ENCODE measurements at places on chromosomes 2 and 18.

DNA sequence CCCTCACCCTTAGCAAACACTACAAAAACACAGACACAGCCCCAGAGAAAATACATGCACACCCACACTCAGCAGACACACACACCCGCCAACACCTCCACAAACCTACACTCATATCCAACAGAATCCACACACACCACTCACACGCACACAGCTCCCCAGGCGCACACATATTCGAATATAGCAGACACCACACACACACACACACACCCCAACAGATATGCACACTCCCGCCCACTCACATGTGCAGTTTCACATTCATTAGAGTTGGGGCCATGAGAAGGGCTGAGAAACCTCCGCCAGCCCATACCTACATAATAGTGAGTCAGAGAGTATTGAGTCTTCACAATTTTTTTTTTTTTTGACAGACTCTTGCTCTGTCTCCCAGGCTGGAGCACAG lies 29.4 kb upstream of the NOTO start:
- DNase-seq: no peak

- no peak for DNase-seq
Observed at GRCh38 chr2:177347570-177347969, 45.0 kb upstream of the AGPS start.

DNA sequence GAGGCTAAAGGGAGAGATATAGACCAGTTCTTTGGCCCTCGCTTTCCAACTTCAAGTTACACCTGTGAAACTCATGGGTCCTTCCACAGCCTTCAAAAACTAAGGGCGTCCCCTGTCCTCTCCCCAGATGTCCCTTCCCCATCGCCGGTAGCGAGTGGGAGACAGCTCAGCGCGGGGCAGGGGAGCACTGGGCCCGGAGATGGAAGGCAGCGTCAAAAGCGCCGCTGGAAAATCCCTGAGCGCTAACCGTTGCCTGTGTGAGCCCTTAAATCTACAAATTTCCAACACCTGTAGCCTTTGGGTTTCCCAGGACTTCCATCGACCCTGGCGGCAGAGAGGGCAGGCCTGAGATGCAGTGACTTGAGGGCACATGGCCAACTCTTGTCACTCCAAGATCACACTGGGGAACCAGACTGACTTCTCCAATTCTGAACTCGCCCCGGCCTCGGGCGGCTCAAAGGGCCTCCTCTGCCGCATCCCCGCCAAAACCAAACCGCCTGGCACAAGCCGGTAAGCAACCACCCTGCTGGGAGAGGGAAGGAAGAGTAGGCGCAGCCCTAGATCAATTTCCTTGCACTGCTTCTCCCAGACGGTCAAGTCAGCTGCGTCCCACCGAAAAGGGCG lies 879 bp upstream of the EPAS1 start:
- DNase-seq: no peak

DNA sequence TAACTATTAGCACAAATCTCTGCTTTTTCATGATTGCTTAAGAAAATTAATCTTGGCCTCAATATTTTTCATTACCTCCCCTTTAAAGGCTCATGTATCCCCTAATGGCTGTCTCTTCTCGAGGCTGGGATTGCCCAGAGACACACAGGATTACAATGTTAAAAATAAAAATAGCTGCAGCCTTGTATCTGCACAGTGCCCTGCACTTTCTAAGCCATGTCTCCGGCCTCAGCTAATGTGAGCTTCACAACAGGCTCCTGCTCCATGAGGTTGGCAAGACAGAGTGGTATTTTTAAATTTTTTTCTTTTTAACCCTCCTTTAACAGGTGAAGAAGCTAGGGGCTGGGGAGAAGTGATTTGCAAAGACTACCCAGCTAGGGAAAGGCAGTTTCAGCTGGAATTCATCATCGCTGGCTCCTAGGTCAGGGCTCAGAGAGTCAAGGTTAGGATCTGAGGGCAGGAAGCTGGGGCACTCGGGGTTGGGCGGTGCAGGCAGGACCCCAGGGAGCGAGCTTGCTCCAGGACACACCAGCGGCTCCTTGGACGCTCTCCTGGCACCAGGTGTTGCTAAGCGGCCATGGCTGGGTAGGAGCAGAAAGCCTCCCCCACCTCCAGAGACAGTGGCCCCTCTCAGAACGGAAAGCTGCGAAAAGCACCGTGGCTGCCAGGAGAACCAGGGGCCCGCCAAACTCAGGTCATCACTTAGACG lies 135.6 kb downstream of the SMAD2 start:
- no peak for DNase-seq

GRCh38 chr2:132652474-132652873 lies 17.5 kb downstream of the LYPD1 start:
- DNase-seq: no peak

DNA sequence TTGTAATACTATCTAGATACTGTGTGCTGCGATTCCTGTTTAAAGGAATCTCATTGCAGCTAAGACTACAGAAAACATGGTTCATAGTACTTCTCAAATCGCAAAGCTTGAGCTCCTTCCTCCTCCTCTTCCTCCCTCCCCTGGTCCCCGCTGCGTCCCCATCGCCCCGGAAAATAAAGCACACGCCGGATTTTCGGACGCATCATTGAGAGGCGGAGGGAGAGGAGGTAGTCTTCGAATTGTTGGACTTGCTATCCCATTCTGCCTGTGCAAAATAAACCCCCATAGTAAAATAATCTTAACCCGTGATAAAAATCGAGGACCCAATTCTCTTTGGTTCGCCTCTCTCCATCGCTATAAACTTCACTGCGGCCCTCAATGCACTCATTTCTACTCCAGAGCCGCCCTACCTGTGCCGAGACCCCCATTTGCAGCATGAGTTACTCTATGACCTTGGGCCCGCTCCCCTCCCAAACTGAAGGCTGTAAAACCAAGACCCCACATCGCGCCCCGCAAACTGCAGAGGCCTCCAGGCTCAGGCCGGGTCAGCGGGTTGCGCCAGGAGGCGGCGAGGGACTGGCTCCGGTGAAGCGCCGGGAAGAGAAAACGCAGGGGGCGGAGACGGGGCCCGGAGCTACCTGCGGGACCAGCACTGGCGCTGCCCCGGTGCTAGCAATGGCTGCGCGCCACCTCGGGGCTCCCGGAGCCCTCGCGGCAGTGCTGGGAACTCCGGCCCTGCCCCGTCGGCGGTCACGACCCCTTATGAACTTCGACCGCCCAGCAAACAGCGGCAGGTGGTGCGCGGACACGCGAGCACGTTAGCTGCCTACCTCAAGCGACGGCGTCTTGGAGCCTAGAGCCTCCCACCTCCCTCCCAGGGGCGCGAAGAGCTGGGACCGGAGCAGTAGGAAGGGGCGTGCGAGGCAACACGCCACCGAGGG lies 649 bp downstream of the ESCO1 start:
- DNase-seq: no peak

DNA sequence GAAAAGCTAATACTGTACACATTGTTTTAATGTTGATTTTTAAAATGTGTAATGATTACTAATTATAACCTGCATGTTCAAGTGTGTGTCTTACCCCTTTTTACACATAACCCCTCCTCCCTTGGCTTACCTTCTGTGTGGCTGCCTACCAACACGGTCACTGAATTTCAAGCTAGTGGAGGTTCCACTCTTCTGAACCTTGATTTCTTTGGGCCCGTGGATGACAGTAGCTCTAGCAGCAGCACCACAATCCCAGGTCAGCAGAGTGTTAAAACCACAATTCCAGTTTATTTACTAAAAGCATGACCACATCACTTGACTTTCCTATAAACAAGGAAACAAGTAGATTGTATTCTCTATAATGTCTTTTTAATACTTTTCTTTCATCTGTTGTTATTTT lies 56.9 kb downstream of the AFTPH start:
- DNase-seq: no peak

- no peak for DNase-seq
Observed at GRCh38 chr2:175631245-175631623, 370.8 kb downstream of the LNPK start.

- DNase-seq: no peak
Observed at GRCh38 chr2:101951296-101951695, 40.5 kb upstream of the IL1R2 start.

Measured in renal cortical epithelial cell (primary cell).